ENCODE measurements at places on chromosomes 2 and 18.
A peak's percentile ranks its signal among the peaks of the same experiment; 100 is the strongest.

DNA sequence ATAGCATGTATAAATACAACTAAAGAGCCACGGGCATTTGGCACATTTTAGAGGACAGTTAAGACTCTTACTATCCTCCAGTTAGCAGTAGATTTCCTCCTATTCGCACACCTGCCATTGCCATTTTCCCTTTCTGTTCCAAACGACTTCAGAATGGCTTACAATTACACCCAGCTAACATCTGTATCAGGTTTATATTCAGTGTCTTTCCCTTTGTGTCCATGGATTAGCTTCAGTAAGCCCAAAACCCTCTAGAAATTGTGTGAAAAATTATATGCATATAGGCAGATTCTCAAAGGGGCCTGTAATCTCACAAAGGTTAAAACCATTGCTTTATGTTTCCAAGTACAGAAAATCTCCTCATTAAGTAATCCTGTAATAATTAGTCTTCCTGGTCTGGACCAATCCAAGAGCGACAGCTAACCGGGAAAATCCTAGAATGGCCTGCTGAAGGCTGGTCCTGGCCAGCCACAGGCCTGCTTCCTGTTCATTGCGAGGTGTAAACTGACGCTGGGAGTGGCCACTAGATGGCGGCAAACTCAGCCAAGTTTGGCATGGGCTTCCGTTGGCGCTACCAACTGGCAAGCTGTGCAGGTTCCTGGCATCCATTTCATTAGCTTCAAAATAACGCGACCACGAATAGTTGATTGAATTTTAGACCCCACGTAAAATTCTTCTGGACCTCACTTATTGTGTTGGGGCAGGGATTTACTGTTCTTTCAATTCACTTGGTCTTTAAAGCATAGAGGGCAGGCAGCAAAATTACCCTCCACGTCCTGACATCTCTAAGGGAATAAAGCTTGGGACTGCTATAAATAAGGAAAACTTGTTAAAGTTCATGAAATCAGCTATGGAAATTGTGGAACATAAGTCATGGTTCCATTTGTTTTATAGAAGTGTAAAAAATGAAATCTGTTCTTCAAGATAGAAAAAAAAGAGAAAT is 17.1 kb downstream of the ARHGAP25 start:
- DNase-seq: peak; percentile 94

DNA sequence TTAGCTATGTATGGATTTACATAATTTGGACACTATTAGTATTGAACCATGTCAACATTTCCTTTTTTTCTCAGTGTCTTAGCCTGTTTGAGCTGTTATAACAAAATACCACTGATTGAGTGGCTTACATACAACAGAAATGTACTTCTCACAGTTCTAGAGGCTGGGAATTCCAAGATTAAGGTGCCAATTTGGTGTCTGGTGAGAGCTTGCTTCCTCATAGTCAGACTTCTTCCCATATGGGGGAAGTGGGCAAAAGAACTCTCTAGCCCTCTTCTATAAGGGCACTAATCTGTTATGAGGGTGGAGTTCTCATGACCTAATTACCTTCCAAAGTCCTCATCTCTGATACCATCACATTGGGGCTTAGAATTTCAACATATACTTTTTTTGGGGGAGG is 12.6 kb downstream of the ZNF804A start:
- DNase-seq: no peak

- no peak for DNase-seq
These were observed 34.5 kb downstream of the BCL2 start for GRCh38 chr18:63284827-63285733.

DNA sequence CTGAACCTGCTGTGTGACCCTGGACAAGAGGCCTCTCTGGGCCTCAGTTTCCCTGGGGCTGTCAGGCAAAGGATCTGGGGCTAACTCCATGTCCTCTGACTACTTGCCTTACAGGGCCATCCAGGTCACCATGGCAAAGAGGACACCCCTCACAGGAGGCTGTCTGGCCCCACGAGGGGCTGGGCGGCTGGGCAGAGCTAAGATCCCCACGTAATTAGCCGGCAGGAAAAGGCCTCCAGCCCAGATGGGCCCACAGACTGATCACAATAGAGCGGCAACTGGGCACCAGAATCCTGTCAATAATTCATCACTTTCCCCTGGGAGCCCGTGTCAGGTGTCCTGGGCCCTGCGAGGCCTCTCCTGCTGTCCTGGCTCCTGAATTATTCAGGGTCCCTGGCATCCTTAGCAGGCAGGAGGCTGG is 44.8 kb upstream of the OTOF start:
- DNase-seq: peak; percentile 47

- DNase-seq: no peak
These were observed 27.9 kb upstream of the MBP start for GRCh38 chr18:77160515-77160914.

- no peak for DNase-seq
These were observed 233.4 kb downstream of the WDR7 start for GRCh38 chr18:56884511-56884910.

DNA sequence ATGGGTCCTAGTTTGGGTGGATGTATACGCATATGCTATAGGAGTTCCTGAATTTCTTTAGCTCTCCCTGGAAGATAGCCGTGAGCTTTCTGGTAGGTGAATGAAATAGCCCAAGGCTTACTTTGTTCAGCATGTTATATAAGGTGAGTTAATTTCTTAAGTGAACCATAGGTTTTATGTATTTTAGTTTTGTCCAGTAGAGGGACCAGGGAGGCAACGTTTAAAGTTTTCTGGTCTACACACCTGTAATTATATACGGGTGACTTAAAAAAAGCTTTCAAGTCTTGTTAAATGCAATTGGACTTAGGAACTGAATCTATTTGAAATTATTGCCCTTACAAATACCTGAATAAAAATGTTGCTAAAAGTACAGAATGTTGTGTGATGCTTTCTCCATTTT is 402.5 kb upstream of the DDX18 start:
- no peak for DNase-seq
